ENCODE measurements at places on chromosomes 2 and 18. TPM values are rescaled to one million over a fixed set of nuclear protein-coding genes. Genes with fewer than 3 reads are reported as not detected.

Gene BIRC6
- total RNA-seq: 207 TPM

Gene TOGARAM2
- 1.1 TPM for total RNA-seq

Gene LYPD6B
- total RNA-seq: 3.7 TPM

Gene CRYGC
- total RNA-seq: not detected

DNA sequence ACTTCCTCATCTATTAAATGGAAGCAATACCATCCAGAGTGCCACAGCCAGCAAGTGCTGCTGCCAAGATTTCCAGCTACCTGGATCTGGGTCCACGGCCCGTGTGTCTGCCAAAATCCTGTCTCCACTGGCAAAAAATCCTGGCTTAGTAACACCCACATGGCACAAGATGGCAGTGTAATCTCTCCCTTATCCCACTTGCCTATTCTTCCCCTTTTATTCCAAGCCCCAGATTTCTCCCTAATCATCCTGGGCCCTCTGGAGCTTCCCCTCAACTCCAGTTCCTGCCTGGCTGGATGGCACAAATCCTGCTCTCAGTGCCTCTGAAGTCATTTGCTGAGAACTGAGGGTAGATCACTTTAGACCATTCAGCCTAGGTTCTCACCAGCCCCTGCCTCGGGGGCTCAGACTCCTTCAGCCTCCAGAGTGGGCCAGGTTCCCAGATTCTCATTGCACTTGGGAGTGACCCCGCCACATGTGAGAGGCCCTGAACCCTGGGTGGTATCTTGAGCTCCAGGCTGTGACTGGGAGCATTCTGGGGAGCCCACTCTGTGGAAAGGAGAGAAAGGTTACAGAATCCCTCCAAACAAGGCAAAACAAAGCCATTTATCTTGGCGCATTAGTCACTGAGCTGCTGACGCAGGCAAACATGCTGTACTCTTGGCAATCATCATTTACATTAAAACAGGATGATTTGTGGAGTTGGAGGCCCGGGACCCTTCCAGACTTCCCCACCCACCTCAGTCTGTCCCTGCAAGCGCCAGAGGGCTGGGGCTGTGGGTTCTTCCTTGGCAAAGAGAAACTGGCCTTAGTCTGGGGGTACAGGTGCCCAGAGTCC is 325.8 kb downstream of the DYSF start:
- H3K27ac ChIP-seq: no peak overlapping the region
- DNase-seq: peak; percentile 24

DNA sequence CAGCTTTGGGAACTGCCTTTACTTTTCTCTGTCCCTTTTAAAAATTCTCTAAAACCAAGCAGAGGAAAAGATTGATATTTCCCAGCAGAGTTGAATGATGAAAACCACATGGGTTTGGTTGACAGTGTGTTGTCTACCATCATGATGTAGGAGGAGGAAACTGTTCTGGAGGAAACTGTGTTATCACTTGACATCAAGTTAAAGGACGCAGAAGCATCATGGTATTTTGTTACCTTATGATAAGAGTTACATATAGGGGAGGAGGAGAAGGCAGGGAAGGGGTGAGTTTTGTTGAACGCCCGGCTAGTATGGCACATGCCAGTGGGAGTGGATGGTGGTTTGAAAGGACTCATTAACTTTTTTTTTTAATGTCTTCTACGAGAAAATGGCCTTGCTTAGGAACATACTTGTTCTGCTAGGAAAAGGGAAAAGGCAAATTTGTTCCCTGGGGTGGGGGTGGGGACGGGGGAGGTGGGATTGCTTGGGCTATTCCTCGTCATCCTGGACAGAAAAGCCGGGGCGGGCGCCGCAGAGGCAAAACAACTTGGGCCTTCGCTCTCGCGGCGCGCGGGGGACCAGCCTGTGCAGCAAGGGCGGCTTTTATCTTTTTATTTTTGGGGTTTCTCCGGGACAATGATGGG is 766 bp downstream of the TMEM17 start:
- peak overlapping the region; percentile 86 for H3K27ac ChIP-seq
- no peak for DNase-seq
- H3K27me3 ChIP-seq: no peaks in the 10 kb centered on the region
- no peaks in the 10 kb centered on the region for H3K4me1 ChIP-seq
- H3K4me3 ChIP-seq: peak overlapping the region; percentile 58
- H3K36me3 ChIP-seq: no peaks in the 10 kb centered on the region

- no peak overlapping the region for H3K27ac ChIP-seq
- H3K4me1 ChIP-seq: no peaks in the 10 kb centered on the region
- H3K36me3 ChIP-seq: no peaks in the 10 kb centered on the region
- H3K27me3 ChIP-seq: no peaks in the 10 kb centered on the region
Measured at GRCh38 chr2:198309673-198310280, 505.4 kb downstream of the PLCL1 start.

DNA sequence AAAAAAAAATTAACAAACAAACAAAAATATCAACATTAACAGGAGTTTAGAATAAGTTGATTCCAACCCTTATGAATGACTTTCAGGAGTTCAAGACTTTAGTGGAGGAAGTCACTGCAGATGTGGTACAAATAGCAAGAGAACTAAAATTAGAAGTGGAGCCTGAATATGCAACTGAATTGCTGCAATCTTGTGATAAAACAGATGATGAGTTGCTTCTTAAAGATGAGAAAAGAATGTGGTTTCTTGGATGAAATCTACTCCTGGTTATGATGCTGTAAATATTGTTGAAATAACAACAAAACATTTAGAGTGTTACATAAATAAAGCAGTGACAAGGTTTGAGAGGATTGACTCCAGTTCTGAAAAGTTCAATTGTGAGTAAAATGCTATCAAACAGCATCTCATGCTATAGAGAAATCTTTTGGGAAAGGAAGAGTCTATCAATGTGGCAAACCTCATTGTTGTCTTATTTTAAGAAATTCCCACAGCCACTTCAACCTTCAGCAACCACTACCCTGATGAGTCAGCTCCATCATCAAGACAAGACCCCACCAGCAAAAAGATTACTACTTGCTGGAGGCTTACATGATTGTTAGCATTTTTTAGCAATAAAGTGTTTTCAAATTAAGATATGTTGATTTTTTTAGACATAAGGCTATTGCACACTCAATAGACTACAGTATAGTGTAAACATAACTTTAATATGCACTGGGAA is 42.7 kb upstream of the TAF4B start:
- H3K27ac ChIP-seq: no peak overlapping the region
- H3K36me3 ChIP-seq: no peaks in the 10 kb centered on the region
- no peak for DNase-seq
- no peak overlapping the region for H3K4me3 ChIP-seq
